ENCODE measurements at places on chromosomes 1 and 21.
A peak's percentile ranks its signal among the peaks of the same experiment; 100 is the strongest.

DNA sequence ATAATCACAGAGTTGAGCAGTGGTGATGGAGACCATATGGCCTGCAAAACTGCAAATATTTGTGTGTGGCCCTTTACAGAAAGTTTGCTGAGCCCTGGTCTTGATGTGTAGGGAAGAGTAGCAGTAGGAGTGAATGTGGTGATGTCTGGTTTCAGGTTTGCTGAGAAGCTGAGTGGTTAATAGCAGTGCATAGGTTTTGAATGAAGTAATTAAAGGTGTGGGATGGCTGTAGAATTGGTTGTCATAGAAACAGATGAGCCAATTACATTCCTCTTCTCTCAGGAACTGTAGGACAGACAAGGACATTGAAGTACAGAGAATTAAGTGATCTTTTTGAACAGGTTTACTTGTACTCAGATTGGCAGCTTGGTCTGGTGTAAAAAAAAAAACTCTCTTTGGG is 37.4 kb downstream of the PRDM2 start:
- no peak for DNase-seq

GRCh38 chr1:228494970-228495853 is 8.0 kb downstream of the RNF187 start:
- no peak for DNase-seq

DNA sequence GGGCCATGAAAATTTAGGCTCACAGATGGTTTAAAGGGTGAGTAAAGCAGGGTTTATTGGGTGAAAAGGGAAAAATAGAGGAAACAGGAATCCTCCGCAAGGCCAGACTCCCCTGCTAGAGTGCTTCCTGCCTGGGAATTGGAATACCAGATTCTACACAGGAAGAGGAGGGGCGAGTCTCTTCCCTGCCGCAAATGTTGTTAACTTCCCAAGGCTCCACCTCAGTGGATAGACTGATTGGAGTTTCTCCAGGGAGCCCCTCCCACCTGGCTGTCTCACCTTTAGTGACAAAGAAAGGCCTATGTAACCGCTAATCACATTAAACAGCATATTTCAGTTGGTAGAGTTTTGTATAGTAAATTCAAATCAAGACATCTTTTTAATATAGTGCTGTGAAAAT is 1450.1 kb downstream of the KCNT2 start:
- no peak for DNase-seq

DNA sequence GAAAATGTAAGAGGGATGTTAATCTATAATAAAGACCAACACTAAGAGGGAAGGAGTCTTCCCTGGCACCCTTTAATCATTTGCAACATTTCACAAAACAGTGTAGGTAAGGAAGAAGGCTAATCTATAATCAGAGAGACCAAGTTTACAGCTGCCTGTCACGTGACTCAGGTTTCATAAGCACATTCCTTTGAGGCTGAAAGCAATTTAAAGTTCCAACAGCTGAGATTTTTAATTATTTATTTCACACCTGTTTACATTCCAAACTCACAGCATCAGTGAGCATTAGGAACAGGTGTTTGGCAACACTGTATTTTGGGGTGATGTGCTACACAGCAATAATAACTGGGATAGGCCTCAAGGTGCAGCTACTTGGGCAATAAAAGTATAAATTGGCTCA is 75.7 kb upstream of the PGBD5 start:
- DNase-seq = no peak

DNA sequence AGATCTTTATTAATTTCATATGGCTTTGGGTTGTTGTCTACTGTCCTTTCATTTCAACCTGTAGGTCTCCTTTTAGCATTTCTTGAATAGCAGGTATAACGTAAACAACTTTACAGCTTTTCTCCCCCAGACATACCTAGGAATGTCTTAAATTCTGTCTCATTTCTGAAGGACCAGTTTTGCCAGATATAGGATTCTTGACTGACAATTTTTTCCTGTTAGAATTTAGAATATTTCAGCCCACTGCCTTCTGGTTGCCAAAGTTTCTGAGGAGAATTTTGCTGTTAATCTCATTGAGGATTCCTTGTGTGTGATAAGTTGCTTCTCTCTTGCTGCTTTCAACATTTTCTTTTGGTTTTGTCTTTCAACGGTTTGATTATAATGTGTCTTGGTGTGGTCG is 60.1 kb downstream of the CCDC30 start:
- no peak for DNase-seq

GRCh38 chr1:209670441-209671082 is 4.7 kb upstream of the G0S2 start:
- no peak for DNase-seq

- DNase-seq = peak; percentile 40
Observed at GRCh38 chr1:27111626-27112573, 43.0 kb downstream of the SLC9A1 start.

DNA sequence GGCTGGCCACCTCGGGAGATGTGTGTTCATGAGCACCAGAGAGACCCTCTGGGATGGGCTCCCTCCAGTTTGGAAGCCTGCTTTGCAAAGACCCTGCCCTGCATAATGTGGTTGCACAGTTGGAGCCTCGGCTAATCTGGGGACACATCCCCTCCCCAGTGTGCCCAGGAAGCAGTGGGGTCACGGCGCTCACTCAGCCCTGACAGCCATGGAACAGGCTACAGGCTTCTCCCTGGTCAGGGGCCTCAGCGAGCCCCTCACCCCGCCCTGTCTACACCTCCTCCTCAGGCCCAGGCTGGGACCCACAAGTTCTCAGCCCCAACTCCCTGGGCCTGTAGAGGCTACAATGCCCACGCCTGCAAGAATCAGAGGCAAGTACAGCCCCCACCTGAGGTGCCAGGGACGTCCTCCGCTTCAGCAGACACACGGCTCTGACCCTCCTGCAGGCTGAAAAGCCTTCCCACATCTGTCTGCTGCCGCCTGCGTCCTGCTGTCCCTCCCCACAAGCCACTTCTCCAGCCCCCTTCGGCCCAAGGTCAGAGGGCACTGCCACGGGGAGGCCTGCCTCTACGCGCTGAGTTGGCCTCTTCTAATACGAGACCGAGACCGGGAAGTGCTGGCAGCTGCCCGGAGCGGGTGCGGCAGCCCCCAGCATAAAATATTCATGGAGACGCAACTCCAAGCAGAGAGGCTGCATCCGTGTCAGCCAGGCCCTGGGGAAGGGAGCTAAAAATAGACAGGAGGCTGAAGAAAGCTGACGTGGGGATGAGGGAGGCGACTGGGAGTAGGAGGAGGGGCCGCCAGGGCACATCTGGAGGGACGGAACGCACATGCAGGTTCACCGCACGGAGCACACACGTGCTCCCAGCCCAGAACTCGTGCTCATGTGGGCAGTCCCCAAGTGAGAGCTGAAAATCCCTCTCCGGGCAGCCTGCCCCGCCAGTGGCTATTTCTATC is 15.2 kb upstream of the GPR153 start:
- DNase-seq = no peak

- DNase-seq = no peak
Observed at GRCh38 chr1:59640851-59641250, 173.9 kb upstream of the HOOK1 start.

DNA sequence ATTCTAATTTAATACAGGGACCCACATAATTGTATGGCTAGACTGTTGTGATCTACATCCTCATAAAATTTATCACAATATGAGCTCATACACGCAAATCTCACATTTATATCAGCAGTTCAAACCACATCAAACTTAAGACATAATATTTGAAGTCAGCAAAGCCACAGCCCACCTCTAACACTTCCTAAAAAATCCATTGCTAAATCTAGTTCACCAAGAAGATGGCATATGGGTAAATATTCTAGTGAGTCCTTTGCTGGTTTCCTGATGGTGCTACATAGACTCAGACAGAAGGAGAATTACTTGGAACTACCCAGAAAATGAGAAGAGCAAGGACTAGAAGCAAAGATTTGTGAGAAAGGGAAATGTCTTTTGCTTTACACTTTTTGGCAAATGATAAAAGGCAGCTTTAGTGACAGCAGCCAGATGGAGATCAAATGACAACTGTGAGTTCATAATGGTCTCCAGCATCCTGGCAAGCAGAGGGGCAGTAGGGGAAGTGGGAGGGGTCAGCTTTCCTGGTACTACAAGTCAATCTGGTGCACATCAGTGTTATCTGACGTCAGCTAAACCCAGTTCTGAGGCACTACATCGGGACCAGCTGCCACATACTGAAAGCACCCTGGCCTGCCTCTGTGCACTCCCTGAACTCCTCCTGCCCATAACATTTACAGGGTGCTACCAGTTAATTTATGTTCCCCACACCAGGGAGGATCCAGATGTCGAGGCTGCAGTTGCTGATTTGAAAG is 10.6 kb upstream of the GADD45A start:
- no peak for DNase-seq

DNA sequence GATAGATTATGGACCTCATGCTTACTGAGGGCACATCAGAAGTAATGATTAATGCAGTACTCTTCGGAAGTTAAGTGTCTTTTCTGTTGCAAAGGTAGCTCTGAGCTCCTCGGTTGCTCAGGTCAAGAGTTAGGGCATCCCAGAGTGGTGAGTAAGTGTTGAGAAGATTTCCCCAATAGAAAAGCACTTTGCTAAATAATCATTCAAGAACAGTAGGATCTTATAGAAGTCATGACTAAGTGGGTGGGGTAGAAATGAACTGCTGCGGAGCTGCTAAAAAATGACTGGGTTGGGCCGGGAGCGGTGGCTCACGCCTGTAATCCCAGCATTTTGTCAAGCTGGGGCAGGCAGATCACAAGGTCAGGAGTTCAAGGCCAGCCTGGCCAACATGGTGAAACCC is 648.6 kb upstream of the CAMK1G start:
- DNase-seq = no peak

DNA sequence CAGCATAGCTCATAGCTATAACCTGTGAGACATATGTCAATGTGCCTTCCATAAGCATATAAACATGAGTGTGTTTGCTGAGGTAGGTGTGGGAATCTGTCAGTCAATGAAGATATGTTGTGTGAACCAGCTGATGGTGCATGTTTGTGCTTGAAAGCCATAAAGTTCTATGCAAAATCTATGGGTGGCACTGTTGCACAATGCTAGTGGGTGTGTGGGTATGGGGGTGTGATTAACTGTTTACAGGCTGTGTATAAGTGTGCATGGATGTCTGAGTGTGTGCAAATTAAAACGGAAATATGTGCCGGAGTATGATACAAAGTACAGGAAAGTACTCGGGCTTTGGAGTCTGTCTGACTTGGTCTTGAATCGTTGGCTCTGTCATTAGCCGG is 1.0 kb upstream of the ATP2B4 start:
- no peak for DNase-seq

DNA sequence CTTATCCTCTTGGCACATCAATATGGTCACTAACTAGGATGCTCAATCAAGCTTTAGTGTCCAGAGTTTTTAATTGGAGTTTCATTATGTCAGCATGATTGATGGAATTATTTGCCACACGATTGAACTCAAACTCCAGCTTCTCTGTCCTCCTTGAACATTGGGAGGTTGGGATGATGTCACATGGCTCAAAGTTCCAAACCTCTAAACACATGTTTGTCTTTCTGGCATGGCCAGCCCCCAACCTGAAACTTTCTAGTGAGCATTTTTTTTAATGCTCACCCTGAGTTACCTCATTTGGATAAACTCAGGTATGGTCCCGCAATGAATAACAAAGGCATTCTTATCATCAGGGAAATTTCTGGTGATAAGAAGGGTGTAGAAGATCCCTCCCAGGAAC is 86.0 kb downstream of the RHOU start:
- DNase-seq = no peak

- no peak for DNase-seq
Observed at GRCh38 chr21:26758083-26758880, 86.9 kb downstream of the ADAMTS1 start.

DNA sequence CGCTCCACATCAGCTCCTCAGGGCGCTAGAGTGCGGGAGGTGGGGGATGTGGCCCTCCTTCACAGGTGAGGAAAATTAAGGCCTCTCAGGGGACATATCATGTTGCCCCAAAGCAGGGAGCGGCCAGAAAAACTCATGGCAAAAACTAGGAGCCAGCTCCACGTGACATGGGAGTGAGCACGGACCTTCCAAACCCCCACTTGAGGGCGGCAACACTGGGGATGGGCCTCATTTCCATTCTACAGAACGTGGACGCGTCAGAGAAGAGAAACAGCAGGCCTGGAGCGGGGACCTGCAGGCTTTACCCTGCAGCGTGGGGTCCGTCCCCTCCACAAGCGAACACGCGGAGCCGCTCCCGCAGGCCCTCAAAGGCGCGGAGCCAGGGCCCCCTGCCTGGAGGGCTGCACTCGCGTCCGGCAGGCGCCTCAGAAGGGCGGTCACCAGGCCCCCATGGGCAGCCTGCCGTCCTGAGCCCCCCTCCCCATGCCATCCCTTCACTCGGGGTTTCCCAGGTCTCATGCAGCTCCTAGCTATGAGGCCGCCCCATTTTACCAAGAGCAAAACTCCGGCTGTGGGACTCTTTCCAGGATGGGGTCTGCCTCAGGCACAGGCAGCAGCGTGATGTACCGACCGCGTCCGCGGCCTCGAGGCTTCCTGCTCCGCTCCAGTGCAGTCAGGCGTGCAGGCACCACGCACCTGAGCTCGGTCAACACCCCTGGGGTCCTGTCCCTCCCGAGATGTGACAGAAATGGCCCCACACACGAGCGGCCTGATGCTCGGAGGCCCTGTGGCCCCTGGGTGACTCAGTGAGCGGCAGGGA is 5.5 kb downstream of the CFAP410 start:
- no peak for DNase-seq

DNA sequence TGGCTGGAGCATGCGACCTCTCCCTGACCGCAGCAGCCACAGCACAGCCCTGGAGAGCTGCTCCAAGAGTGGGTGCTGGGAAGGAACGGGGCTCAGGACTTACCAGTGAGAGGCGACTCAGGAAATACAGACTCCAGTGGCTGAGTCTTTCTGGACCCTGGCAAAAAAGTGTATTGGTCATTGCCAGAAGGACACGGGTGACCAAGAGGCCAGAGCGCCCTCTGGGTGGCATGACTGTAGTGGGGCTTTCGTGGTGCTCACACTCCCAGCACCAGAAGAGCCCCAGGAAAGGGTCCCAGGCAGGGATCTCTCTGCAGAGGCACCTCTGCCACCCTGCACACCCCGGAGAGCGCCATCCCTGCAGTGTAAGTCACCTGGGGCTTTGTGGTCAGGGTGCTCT is 8.9 kb upstream of the PRDM16 start:
- no peak for DNase-seq

Measured in T-helper 17 cell (primary cell).